HTR-8/SVneo (cell line): ENCODE measurements at places on chromosomes 3 and 15.

- DNase-seq, result no peak
Observed at GRCh38 chr3:149605902-149606301, 51.9 kb downstream of the WWTR1 start.

- no peak for DNase-seq
Observed at GRCh38 chr3:121718205-121718846, 31.2 kb downstream of the GOLGB1 start.

DNA sequence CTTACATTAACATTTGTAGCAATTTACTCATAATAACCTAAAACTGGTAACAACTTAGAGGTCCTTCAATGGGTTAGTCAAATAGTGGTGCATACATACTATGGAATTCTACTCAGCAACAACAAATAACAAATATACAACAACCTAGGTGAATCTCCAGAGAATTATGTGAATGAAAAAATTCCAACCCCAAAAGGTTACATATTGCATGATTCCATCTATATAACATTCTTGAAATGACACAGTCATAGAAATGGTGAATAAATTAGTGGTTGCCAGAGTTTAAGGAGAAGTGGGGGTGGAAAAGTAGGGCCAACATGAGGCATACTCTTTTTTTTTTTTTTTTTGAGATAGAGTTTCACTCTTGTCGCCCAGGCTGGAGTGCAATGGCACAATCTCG lies 12.7 kb upstream of the SNTN start:
- DNase-seq, result no peak

GRCh38 chr3:53187430-53187829 lies 26.4 kb downstream of the PRKCD start:
- no peak for DNase-seq

GRCh38 chr3:44988073-44988472 lies 12.0 kb downstream of the EXOSC7 start:
- no peak for DNase-seq

GRCh38 chr3:105835606-105836005 lies 33.2 kb downstream of the CBLB start:
- peak; percentile 12 for DNase-seq

- DNase-seq, result peak; percentile 65
Observed at GRCh38 chr15:91852741-91853510, 582 bp upstream of the SLCO3A1 start.

DNA sequence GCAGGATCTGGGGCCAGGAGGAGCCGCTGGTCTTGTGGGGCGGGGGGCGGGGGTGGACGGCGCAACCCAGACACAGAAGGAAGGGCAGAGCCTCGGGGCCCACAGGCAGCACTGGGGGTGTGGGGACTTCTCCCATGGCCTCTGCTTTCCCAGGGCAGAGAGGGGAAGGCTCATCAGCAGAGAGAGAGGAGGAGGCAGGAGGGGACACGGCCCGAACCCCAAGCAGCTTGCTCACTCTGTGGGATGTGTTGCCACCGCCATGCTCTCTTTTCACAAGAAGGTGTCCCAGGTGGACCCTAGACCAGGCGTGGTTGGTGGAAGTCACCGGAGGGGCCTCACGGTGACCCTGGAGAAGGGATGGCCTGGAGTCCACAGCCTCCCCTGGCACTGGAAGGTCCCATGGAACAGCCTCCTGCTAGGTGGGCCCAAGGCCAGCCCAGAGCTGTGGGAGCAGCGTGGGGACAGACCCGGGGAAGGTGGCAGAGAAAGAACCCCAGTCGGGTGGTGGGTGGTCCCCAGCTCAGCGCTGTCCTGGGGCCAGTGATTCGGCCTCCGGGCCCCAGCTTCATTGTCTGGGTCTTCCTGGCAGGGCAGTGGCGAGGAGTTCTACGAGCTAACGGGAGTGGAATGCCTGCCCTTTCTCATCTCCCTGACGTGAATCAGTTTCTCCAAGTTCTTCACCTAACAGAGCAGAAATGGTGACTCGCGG lies 46.8 kb upstream of the PCSK6 start:
- no peak for DNase-seq

GRCh38 chr3:30628205-30628900 lies 22.0 kb downstream of the TGFBR2 start:
- DNase-seq, result no peak

DNA sequence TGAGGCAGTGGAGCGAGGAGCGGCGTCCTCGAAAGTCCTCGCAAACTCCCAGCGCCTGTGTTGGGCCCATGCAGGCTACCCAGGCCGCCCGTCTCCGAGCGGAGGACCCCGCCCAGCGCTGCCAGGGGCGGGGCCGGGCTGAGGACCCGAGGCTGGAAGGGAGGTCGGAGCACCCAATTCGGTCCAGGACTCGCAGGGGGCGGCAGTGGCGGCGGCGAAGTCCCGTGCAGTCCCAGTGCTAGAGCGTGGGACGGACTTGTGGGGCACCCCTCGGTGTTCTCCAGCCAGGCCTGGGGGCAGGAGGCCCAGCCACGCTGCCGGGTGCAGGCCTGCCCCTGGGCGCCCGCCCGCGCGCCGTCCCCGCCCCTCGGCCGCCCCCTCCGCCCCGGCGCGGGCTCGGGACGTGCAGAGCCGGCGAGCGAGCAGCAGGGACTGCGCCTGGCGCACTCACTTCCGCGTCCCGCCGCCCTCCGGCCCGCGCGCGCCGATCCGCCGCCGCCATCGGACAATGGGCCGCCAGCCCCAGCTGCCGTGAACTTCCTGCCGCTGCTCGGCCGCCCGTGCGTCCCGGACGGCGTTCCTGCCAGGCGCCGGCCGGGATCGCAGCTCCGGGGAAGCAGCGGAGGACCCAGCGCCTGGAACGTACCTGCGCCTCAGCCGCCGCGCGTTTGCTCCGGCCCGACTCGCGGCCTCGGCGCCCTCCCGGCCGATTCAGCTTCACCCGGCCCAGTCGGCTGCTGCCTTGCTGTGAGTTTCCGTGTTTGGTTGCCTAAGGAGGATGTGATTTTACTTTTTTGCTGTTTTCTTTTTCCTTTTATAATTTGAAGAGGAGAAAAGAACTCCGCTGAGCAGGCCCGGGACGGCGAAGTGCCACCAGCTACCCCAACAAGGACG lies 596 bp upstream of the LIMD1 start:
- peak; percentile 69 for DNase-seq

GRCh38 chr3:157156837-157157635 lies 2.9 kb downstream of the CCNL1 start:
- no peak for DNase-seq

GRCh38 chr15:49898097-49898496 lies 220.9 kb downstream of the ATP8B4 start:
- DNase-seq, result no peak

DNA sequence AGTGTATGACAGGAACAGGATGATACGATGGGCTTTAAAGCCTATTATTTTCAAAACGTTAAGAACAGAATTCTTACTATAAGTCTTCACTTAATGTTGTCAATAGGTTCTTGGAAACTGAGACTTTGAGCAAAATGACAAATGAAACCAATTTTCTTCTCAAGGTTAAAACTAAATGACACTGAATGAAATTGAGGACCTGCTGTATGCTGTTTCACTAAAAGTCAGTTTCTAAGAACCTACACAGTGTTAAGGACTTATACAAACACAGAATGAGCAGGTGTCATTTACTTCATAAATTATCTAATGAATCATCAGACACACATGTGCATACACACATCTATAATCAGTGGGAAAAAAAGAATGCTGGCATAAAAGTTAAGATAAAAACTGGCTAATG lies 106.9 kb downstream of the RFTN1 start:
- no peak for DNase-seq

DNA sequence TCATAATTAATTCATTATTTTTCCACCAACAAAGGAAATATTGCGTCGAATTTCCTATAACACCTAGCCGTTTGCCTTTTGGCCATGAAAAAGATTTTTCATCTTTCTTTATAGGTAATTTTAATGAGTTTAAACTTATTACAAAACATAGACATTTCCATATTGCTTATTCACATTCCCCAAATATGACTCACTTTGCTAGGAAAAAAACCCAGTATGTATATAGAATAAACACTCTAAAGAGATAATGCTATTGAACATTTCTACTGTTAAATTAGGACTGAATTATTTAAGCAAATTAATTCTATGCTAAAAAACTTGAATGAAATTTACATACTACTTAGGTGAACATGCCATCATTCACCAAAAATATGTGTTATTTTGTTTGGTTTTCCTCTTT lies 16.2 kb downstream of the ZPLD1 start:
- no peak for DNase-seq
